ENCODE measurements at places on chromosomes 12 and 14.

DNA sequence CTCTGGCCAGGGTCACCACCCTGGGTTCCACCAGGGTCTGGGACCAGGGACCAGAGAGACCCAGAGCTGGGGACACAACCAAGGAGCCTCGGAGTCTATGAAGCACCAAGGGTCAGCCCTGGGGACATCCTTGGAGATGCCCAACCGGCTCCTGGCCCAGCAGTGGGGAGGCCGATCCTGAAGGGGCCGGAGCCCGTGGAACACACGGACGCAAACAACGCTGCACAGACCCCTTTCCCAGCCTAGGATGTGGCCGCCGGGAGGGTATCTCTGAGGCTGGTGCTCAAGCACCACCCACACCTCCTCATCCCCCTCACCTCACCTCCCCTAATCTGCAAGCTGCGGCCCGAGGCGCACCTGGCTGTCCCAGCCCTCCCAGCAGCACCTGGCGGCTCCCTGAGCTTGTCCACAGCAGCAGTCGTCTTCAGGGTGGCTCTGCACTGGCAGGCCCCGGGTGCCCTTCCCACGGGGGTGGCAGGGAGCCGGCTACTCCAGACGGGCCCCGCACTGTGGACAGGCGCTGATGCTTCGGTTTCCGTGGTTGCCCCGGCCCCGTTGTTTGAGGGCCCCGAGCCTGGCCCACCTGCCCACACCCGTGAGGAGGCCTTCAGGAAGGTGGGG is 146.8 kb upstream of the C14orf180 start:
- no peak for DNase-seq

DNA sequence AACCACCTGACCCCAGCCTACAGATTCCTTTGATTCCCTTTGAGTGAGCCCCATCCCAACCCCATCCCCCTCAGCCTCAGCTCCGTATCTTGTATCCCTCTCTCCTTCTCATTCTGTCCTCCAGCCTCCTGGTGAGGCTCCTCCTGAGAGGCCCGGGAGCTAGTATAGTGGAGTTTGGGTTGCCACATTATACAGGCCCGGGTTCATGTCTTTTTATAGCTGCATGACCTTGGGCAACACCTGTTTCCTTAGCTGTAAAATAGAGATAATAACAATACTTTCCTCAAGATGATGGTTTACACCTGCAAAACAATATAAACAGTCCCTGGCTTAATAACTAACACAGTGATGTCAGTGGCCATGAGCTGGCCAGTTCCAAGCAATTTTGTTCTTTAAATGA is 89.8 kb downstream of the STAB2 start:
- no peak for DNase-seq

- DNase-seq = no peak
These were observed 209.9 kb upstream of the HMGA2 start for GRCh38 chr12:65614259-65614889.

DNA sequence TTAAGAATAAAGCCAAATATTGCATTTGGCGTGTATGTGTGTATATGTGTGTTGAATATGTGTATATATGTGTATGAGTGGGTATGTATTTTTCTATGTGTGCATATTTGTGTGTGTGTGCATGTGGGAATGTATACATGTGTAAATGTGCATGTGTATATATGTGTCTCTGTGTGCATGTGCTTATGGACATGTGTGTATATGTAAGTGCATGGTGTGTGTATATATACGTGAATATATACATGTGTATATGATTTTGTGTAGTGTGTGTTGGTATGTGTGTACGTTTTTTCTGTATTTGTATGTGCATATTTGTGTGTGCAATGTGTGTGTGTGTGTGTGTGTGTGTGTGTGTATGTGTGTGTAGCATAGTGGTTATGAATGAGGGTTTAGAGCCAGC is 1021.0 kb downstream of the AACS start:
- DNase-seq = no peak

GRCh38 chr14:85336817-85337216 is 193.1 kb upstream of the FLRT2 start:
- no peak for DNase-seq

GRCh38 chr14:66074537-66074936 is 411.6 kb upstream of the CCDC196 start:
- no peak for DNase-seq

DNA sequence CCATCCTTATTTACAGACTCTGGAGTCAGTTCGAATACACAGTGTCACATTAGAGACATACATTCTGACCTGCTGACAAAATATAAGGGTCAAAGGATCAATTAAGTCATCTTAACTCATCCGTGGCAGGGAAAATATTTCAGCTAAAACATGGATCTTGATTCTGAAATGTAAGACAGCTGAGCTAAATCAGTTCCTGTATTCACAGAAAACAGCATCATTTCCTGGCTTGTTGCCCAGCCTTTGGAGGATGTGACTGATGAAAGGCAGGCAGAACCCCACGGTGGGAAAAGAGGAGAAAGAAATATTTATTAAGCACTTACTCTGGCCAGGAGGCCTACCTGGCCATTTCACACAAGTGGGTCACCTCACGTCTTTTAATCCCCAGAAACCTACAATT is 101.9 kb downstream of the GAS2L3 start:
- DNase-seq = no peak

GRCh38 chr12:67910360-67911274 is 78.6 kb upstream of the IFNG-AS1 start:
- DNase-seq = no peak

DNA sequence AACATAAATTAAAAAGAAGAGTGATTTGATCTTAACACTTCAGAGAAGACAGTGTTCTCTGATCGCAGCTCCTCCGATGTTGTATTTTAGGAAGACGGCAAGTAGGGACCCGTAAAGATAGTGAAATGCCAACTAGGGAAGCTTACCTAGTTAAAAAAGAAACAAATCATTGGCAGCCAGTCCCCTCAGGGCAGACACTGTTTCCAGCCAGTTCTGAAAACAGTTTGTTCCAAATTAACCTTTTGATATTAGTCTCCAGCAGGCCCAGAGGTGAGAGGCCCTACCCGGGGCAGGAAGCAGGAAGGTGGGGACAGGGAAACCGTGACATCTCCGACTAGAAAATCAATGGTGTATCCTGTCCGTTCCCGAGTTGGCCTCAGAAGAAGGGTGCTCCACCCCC is 56.0 kb downstream of the KSR2 start:
- DNase-seq = no peak

DNA sequence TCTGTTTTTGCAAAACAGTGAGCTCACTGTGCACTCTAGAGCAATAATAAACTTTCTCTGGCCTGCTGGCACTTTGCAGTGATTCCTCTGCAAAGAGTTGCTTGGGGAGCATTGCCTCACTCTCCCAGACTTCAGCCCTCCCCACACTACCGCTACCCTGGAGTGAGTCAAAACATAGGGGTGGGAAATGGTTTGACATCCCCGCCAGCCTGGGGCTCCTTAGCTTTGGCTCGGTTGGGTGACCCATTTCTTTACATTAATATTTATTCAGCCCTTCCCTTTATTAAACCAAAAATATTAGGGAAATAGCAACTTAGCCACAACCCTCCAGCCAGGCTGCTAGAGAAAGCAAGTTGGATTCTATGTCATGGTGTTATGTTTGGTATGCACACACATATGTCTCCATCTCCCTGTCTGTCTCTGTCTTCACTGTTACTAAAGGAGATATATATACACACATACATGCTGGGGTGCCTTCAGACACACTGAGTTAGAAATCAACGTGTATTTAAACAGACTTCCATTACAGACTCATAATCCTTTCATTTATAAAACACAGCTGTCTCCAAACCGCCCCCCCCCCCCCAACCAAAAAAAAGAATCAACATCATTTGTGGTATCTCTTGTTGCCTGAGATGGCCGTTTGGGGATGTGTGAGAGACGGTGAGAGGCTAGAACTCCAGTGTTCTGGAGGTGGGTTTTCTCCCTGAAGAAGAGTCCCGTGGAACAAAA is 3.4 kb upstream of the IRF2BPL start:
- DNase-seq = no peak

- DNase-seq = no peak
These were observed 8.0 kb downstream of the PHB2 start for GRCh38 chr12:6962285-6963015.

DNA sequence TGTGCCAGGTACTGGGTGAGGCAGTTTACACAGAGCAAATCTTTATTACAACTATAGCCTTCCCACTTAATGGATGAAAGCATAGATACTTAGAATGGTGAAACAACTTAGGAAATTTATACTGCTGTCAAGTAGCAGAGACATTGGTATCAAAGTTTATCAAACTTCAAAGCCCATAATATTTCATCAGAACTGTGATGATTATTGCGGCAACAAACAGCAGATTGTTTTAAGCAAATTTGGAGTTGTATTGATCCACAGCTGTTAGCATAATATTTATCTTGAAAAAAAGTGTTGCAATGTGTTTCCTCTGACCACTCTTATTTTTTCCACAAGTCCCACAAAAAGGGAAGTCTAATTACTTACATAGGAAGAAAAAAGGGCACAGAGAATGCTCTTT is 2.0 kb upstream of the SLCO1B3 start:
- no peak for DNase-seq

- DNase-seq = no peak
These were observed 44.5 kb downstream of the ALKBH1 start for GRCh38 chr14:77663293-77663692.

GRCh38 chr14:33452995-33453394 is 497.9 kb downstream of the EGLN3 start:
- no peak for DNase-seq

- no peak for DNase-seq
These were observed 2.1 kb downstream of the SIX6 start for GRCh38 chr14:60510951-60511599.

DNA sequence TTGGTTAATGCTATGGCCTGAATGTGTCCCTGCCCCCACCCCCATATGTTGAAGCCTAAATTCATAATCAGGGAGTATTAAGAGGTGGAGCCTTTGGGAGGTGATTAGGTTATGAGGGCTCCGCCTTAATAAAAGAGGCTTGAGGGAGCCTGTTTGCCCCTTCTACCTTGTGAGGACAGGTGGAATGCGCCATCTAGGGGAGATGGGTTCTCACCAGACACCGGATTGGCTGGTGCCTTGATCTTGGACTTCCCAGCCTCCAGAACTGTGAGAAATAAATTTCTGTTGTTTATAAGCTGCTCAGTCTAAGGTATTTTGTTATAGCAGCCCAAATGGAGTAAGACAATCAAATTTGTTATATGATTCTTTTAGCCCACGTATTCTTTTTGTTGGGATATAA is 148.3 kb downstream of the PTCSC3 start:
- peak; percentile 23 for DNase-seq

DNA sequence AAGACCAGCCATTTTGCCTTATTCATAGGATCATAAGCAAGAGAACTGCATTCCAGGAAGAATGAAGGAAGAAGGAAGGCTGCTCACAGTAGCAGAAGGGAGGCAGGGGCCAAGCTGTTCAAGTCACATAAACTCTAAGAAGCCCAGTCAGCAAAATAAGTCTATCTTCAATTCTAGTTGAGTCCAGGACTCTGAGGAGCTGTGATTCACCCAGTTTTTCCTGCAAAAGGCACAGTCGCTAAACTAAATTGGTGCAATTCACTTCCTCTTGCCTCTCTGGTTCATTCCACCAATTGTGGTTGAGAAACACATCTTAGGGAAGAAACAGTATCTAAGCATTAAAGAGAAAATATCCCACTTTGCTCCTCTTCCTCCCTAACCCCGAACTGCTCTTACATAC is 9.8 kb downstream of the ZNF641 start:
- DNase-seq = no peak

DNA sequence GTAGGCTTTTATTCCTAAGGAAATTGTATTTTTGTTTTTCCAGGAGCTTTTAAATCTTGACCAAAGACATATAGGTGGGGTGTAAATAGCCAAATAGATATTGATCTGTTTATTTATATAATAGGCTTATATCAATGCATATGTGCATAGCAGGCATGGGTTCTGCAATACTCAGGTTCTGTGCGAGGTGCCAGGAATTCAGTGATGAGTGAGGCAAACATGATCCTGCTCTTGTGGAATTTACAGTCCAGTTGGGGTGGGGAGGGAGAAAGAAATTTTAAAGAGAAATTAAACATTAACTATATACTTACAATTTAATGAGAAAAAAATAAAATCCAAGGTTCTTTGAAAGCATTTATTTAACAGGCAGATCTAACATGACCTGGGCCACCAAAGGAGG is 160.3 kb upstream of the HIF1A start:
- no peak for DNase-seq

- DNase-seq = no peak
These were observed 43.4 kb upstream of the ST8SIA1 start for GRCh38 chr12:22377731-22378496.

DNA sequence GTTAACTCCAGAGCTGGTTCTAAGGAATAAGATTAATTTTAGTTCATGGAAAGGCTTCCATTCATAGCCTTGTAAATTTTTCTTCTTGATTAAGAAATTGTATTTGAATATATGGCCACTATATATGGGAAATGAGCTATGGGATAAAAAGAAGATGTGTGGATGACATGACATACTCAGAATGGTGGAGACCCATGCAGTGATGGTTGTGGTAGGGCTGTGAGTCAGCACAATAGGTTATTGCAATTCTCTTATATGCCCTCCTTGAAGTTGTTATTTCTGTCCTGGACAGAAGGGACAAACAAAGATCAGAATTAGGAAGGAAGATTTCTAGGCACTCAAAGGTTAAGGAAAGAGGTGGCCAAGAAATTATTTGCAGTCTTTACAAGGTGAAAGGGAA is 21.5 kb downstream of the RASSF9 start:
- DNase-seq = no peak

DNA sequence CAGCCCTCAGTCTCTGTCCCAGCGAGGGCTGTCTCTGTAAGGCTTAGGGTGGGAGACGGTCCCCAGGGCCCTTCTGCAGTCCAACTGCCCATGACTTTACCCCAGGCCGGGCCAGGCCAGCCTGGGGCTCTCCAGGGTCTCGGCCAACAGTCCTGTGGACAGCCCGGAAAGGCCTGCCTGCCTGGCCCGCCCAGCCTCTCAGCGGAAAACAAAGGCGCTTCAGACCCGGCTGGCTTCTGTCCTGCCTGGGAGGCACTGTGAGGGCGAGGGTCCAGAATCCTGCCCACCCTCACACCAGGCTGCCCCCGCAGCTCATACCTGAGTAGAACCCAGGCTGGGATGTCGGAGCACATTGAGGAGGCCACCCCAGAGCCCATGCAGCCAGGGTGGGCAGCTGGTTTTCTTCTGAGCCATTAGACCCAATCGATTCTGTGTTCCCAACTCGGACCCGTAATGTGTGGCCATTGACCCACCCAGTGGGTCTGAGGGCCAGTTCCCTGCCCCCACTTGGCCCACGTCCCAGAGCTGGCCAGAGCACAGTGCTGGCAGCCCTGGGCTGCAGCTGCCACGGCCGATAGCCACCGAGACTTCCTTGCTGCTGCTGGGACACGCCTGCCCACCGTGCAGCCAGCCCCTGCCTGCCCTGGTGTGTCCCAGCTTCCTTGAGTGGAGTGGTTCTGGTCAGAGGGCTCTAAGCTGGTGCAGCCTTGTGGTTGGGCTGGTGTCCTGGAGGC is 1.6 kb downstream of the CRIP2 start:
- peak; percentile 48 for DNase-seq

- DNase-seq = no peak
These were observed 110.6 kb downstream of the DIO2 start for GRCh38 chr14:80100681-80101080.

GRCh38 chr12:78115889-78116288 is 285.2 kb downstream of the NAV3 start:
- no peak for DNase-seq

Data from SHP77 (cell line).